ENCODE measurements at places on chromosomes 7 and 10. TPM values are rescaled to one million over a fixed set of nuclear protein-coding genes. Genes with fewer than 3 reads are reported as not detected.

DNA sequence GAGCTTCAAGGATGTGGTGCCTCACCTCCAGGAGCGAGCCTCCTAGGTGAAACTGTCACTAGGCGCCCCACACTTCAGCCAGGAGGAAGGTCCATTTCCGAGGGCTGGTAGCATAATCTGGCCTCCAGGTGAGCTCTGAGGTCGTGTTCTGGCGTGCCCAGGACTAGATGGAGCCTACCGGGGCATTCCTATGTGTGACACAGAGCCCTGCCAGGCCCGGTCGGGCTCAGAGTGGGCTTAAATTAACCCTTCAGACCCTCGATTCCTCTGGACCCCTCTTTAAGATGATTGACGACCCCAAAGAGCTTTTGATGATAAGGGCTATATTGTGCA lies 233.1 kb downstream of the EBF3 start:
- H3K27me3 ChIP-seq, result no peaks in the 10 kb centered on the region
- H3K4me3 ChIP-seq, result no peak overlapping the region
- H3K4me1 ChIP-seq, result no peaks in the 10 kb centered on the region
- H3K36me3 ChIP-seq, result peaks cover 41% of the 10 kb centered on the region

GRCh38 chr10:89458291-89458690 lies 43.9 kb downstream of the IFIT5 start:
- no peaks in the 10 kb centered on the region for H3K4me1 ChIP-seq
- no peaks in the 10 kb centered on the region for H3K36me3 ChIP-seq
- DNase-seq, result no peak
- H3K4me3 ChIP-seq, result no peak overlapping the region
- H3K27me3 ChIP-seq, result peaks cover 18% of the 10 kb centered on the region

The CTAGE8 gene
- not detected for total RNA-seq

GRCh38 chr10:132131581-132132420 lies 54.9 kb upstream of the DPYSL4 start:
- no peak overlapping the region for H3K27ac ChIP-seq
- H3K36me3 ChIP-seq, result no peaks in the 10 kb centered on the region
- H3K4me1 ChIP-seq, result no peaks in the 10 kb centered on the region
- DNase-seq, result no peak
- peaks cover 13% of the 10 kb centered on the region for H3K27me3 ChIP-seq

GRCh38 chr10:48527756-48528155 lies 77.1 kb downstream of the ARHGAP22 start:
- H3K27ac ChIP-seq, result no peak overlapping the region
- no peak overlapping the region for H3K4me3 ChIP-seq
- no peaks in the 10 kb centered on the region for H3K4me1 ChIP-seq
- DNase-seq, result no peak
- peaks cover 30% of the 10 kb centered on the region for H3K27me3 ChIP-seq

- no peaks in the 10 kb centered on the region for H3K36me3 ChIP-seq
- H3K27ac ChIP-seq, result no peak overlapping the region
- H3K4me1 ChIP-seq, result no peaks in the 10 kb centered on the region
Observed at GRCh38 chr10:91616137-91616536, 16.7 kb downstream of the PPP1R3C start.

DNA sequence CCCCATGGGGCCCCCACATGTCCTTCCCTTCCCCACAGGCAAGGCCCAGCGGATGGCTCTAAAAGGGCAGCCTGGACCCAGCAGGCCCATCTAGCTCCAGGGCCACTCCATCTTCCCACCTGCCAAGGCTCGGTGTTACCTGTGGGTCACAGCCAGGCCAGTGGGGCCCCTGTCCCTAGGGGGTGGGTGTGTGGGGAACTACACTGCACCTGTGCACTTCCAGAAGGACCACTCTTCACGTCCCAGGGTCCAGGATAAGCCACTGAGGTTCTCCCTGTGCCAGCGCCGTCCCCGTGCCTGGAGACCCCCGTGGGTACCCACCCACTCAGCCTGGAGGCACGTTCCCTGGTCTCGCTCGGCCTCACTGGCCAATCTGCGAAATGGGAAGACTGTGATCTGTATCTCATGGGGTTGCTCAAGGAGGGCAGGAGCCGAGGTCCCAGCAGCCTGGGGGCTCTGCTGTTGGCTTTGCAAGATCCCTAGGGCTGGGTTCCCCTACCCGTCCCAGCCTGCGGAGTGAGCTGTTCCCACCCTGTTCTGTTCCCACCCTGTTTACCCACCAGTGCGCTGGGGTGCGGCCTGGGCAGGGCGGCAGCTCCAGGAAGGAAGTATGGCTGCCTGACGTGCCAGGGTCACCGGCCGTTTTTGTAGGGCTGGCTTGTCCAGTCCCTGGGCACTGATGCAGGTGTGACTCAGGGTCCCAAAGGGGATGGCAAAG lies 4.6 kb downstream of the PWWP2B start:
- H3K36me3 ChIP-seq, result no peaks in the 10 kb centered on the region
- no peak overlapping the region for H3K27ac ChIP-seq
- no peaks in the 10 kb centered on the region for H3K27me3 ChIP-seq
- DNase-seq, result no peak
- peaks cover 5% of the 10 kb centered on the region for H3K4me1 ChIP-seq
- H3K4me3 ChIP-seq, result no peak overlapping the region

GRCh38 chr10:95458871-95459270 lies 102.3 kb downstream of the SORBS1 start:
- no peak overlapping the region for H3K27ac ChIP-seq
- no peak for DNase-seq
- H3K4me1 ChIP-seq, result no peaks in the 10 kb centered on the region
- peaks cover 14% of the 10 kb centered on the region for H3K27me3 ChIP-seq
- H3K4me3 ChIP-seq, result no peak overlapping the region

GRCh38 chr7:29471444-29472138 lies 92.0 kb upstream of the PRR15 start:
- H3K36me3 ChIP-seq, result no peaks in the 10 kb centered on the region
- H3K27me3 ChIP-seq, result peaks cover 5% of the 10 kb centered on the region
- DNase-seq, result no peak
- no peaks in the 10 kb centered on the region for H3K4me1 ChIP-seq
- H3K27ac ChIP-seq, result no peak overlapping the region
- H3K4me3 ChIP-seq, result no peak overlapping the region

The LRIT1 gene
- total RNA-seq, result not detected

The ZNF33B gene
- total RNA-seq, result 7.6 TPM

The EPDR1 gene
- total RNA-seq, result 1.8 TPM

DNA sequence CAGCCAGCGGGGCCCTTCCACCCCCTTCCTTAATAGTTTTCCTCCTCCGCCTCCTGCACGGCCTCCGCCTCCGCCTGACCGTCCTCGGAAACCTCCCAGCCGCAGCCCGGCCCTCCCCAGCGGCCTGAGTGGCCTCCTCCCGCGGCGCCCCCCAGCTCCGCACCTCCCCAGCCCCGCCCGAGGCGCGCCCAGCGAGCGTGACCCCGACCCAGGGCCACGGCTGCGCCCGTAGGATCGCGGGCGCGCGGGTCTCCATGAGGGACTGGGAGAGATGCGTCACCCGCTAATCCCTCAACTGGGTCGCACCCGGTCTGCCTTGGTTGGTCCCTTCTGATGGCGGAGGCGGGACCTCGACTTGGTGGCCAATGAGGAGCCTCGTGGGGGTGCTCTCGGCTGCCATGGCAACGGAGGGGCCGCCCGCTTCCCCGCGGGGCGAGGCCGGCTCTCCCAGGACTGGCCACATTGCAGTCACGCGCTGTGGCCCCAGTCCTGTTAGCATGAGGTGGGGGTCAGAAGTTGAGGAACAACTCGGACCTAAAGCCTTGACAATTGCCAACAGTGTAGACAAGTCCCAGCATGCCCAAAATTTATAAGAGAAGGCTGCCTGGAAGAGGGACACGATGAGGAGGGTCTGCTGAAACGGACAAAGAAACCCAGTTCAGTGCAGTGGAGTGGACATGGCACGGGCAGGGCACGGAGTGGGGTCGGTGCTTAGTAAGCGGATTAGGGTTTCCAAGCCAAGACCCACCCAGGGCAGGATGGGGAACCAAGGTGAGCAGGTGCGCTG lies 24.3 kb downstream of the DDIT4 start:
- H3K27ac ChIP-seq, result peak overlapping the region; percentile 100
- peaks cover 14% of the 10 kb centered on the region for H3K36me3 ChIP-seq
- peak overlapping the region; percentile 84 for H3K4me3 ChIP-seq
- DNase-seq, result peak; percentile 94
- H3K27me3 ChIP-seq, result no peaks in the 10 kb centered on the region

DNA sequence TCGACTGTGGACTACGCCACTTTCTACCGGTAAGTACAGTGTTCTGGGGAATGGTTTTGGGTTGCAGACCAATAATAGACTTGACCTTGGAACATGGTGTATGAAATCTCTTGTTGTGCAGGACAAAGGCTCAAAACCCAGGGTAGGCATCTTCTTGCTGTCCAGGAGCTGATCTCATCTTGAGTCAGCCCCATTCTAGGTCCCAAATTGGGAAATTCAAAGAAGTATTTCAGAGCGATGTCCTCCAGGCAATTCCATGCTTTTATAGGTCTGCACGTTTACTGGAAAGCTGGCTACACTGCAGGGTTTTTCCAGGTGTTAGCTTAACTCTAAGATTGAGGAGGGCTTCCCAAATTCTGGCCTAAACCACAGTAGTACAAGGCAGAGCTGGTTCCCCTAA lies 180.7 kb downstream of the BMPER start:
- peaks cover 3% of the 10 kb centered on the region for H3K27me3 ChIP-seq
- DNase-seq, result no peak
- H3K4me3 ChIP-seq, result no peak overlapping the region
- no peaks in the 10 kb centered on the region for H3K4me1 ChIP-seq
- no peaks in the 10 kb centered on the region for H3K36me3 ChIP-seq

- H3K36me3 ChIP-seq, result no peaks in the 10 kb centered on the region
- no peak overlapping the region for H3K4me3 ChIP-seq
- H3K4me1 ChIP-seq, result no peaks in the 10 kb centered on the region
- H3K27ac ChIP-seq, result no peak overlapping the region
Observed at GRCh38 chr10:106938513-106938912, 226.0 kb downstream of the SORCS1 start.

The ITPRID1 gene
- total RNA-seq, result not detected

GRCh38 chr10:31359979-31360378 lies 41.0 kb downstream of the ZEB1 start:
- H3K36me3 ChIP-seq, result peaks cover 28% of the 10 kb centered on the region
- no peak for DNase-seq
- H3K4me3 ChIP-seq, result no peak overlapping the region
- no peak overlapping the region for H3K27ac ChIP-seq

The PAX4 gene
- total RNA-seq, result not detected

DNA sequence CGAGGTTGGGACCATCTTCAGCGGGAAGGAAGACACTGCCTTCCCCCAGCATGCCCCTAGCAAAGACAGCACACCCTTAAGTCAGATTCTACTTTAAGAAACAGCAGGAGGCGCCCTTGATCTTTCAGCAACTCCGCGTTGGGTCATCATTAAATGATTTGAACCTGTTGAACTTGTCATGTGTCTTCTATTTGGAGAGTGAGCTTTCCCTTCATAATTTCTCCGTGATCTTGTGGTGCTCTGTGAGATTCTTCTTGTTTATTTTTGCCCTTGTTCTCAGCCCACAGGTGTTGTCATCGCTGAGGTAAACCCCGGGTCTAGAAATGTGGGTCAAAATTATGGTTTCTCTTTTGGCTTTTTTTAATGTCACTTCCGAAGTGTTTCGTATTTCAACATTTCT lies 49.5 kb upstream of the PITRM1 start:
- no peak for DNase-seq
- no peaks in the 10 kb centered on the region for H3K27me3 ChIP-seq
- H3K4me1 ChIP-seq, result peaks cover 1% of the 10 kb centered on the region
- no peak overlapping the region for H3K4me3 ChIP-seq
- H3K36me3 ChIP-seq, result no peaks in the 10 kb centered on the region

All from activated naive CD8-positive, alpha-beta T cell treated with anti-CD3 and anti-CD28 coated beads for 36 hours (primary cell).